Activated naive CD8-positive, alpha-beta T cell treated with anti-CD3 and anti-CD28 coated beads, Interleukin-2, amount 10 ng/mL, durations not matched to agents 7 days and 5 days (primary cell): ENCODE measurements at places on chromosomes 2 and 18. TPM values are rescaled to one million over a fixed set of nuclear protein-coding genes. Genes with fewer than 3 reads are reported as not detected.
A peak's percentile ranks its signal among the peaks of the same experiment; 100 is the strongest.

DNA sequence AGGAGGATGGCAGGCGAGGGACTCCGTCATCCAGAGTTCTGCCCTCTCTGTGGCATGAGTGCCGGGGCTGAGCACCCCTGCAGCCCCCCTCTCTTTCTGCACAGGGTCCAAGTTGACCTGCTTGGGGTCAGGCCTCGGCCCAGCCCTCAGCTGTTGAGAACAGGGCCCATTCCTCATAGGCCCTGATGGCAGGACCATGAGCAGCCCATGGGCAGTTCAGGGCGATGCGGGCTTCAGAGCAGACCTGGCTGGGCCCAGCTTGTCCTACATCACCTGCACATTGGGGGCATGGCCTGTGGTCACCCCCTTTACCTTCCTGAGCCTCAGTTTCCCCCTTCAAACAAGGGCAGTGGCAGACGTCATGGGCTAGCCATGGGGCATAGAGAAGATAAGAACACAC is 238.1 kb downstream of the SEPTIN10 start:
- no peak for DNase-seq

DNA sequence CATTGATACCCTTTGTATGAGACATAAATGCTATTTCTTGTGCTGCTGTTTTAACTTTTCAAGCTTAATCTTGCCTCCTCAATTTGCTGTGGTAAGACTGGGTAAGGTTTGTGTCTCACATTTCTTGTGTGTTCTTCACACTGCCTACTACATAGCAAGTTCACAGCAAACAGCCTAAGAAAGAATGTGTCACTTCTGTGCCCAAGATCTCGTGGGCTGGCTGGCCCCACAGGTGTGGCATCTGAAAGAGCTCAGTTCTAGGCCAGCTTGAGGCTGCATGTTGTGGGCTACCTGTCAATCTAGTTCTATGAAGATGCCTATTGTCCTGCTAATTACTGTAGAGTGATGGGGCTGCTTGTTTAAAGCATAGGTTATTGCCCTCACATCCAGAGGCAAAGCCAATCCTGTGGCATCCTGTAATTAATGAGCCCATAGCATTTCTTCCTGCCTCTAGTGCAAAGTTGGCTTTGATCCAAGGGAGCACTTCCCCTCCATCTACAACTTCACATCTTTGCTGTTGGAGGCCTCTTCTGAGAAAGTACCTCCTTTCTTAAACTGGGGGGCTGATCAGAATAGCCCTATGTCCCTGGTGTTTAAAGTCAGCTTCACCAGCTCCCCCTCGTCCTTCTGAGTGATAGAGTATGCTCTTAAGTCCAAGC is 40.9 kb upstream of the ASPRV1 start:
- no peak for DNase-seq

The IL18RAP gene
- total RNA-seq: 16.7 TPM

DNA sequence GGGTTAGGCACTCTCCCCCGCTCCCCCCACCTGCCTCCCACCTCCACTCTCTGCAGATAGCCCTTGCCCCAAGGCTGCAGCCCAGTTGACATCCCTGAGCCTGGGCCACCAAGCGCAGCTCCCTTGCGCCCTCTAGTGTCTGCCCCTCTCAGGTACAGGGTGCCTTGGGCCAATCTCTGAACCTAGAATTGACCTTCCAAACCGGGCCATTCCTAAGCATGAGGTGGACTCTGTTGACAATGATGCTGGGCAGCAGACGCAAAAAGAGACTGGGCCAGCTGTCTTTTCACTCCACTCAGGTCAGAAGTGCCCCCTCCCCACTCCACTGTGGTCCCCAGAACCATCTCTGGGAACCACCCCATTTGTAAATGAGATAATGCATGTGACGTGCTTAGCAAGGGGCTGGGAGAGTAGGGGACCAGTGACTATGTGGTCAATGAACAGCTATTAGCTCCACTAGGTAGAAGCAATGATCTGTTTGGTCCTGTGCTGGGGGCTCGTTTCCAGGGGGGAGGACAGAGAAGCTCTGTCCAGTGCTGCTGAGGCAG is 43.3 kb upstream of the PLB1 start:
- peak; percentile 86 for DNase-seq
